Central memory CD4-positive, alpha-beta T cell (primary cell): ENCODE measurements at places on chromosomes 5 and 9.

- DNase-seq, result no peak
Measured at GRCh38 chr5:9094582-9094981, 451.3 kb downstream of the SEMA5A start.

DNA sequence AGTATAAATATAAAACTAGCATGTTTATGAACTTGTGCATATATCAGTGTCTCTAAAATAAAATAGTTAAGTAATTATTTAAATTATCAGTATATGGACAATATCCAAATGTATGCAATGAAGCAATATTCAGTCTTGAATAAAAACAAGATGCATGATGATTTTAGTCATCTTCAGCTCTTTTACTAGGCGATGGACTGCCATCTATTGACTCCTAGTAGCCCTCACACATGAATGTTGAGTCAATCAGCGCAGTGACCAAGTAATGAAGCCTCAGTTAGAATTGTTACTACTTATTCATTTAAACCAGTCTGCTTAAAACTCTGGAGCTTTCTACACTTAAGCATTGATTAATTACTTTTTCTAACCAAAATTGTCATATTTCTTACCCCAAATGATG is 92.9 kb upstream of the GRHPR start:
- DNase-seq, result no peak

DNA sequence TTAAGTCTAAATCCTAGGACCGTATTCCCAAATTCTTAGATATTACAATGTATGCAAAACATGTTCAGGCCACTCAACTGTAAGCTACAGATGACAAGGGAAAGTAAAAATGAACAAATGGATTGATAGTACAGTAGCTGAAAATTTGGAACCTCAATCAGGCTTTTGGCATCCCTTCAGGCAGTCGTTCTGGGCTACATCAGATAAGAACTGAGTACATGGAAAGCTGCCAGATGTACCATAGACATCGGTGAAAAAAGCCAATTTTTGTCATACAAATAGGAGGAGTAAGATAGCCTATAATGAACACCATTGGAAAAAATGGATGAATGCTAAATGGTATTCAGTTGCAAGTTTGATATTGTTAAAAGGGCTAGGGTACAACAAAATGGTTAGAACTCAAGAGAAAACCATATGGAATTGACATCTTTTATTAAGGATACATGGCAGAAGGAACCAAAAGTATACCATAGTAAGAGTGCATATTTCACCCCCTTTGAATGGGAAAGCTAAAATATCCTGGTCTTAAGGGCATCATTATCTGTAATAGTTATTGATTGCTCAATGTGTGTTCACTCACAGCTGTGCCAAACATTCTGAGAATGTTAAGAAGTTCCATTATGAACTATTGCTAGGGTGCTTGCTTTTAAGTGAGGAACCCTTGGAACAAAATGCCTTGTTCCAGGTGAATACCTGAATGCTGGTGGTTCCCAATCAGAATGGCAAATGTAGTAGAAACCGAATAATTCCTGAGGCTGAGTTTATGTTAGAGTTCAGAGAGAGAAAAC is 86.4 kb downstream of the NR3C1 start:
- DNase-seq, result no peak

DNA sequence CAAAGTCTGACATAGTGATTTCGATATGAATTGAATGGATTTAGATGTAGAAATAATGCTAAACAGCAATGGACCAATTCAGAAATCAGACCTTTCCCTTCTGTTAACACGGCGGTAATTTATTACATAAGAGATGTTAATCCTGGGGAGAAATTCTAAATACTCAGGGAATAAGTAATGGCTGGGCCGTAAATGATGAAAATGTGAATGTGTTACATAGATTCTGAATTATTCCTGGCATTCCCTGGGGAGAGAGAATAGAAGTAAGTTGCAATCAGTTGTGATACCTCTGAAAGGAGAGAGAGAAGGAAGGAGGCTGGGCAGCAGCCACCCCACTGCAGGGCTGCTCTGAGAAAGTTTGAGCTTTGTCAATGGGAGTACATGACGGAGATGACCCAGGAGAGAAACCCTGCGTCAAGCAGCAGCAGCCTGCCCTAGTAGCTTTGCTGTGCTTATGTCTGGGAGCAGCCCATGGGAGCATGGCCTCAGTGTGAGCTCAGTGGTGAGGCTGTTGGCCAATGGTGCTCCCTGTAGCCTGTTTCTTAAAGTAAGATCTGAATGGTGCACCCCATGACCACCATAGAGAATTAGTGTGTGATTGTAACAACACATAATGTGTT is 420.1 kb downstream of the MTRR start:
- DNase-seq, result no peak

DNA sequence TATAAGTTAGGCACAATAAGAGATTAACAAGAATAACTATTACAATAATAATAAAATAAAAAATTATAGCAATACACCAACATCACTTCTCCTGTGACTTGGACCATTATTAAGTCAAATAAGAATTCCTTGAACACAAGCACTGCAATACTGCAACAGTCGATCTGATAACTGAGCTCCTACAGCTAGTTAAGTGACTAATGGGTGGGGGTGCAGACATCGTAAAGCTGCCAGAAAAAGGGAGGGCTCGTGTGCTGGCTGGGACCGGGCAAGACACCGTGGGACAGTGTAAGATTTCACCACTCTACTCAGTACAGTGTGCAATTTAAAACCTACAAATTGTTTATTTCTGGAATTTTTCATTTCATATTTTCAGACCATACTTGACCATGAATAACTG is 78.8 kb downstream of the SNX24 start:
- DNase-seq, result no peak

DNA sequence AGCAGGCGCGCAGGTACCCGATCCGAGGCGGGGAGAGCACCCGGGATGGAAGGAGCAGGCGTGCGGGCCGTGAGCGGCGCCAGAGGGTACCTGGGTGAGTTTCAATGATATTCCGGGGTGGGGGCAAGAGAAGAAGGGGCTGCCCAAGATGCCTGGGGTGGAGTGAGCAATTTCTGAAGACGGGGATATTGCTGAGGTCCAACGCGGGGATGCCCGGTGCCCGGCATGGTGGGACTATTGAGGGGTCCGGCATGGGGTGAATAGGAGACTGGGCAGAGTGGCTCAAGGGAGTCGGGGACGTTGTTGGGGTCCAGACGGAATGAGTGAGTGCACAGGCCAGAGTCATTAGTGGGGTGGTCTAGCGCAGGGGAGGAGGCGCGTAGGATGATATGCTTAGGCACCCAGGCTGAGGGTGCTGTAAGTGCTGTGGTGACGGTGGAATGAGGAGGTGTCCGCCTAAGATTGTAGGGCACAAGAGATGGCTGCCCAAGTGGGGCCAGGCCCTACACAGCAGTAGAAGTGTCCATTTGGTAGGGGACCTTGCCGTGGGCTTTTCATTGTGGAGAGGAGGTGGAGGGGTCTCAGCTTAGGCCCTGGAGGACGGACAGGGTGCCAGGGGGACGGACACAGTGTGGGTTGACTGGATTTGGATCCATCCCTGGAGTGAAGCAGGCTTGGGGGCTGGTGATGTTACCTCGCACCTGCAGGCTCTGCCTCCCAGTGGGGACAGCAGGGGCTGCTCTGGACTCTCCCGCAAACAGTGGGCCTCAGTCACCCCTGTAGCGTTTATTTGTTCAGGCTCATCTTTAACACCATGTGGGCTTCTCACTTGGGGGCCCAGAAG is 719 bp downstream of the MIGA2 start:
- DNase-seq, result no peak

- no peak for DNase-seq
Measured at GRCh38 chr9:99353408-99353807, 131.3 kb downstream of the SEC61B start.

GRCh38 chr5:14595189-14595588 is 13.6 kb downstream of the OTULINL start:
- peak; percentile 37 for DNase-seq

DNA sequence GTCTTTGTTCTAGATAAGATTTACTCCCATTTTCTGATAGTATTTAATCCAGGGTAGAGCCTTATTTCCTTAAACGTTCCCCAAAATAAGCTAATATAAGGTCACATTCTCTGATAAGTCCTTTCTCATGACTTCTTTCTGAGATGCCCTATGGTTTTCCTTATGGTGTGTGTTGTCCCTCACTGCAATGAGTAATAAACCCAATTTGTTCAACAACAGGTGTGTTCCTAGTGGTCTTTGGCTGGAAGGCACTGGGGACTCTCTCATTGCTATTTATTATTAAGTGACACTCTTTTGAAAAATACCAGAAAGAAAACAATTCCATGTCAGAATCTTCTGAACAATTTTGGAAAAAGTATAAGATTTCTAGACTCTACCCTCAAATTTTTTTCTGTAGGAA is 256.5 kb upstream of the PPP1R2B start:
- no peak for DNase-seq

DNA sequence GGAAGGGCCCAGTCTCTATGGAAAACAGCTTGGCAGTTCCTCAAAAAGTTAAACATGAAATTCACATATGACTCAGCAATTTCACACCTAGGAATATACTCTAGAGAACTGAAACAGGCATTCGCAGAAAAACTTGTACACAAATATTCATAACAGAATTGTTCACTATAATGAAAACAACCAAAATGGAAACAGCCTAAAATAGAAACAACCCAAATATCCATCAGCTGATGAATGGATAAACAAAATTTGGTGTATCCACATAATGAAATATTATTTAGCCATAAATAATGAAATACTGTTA is 4.8 kb upstream of the GPR150 start:
- no peak for DNase-seq

GRCh38 chr5:80372780-80373179 is 35.1 kb upstream of the ZFYVE16 start:
- no peak for DNase-seq

GRCh38 chr5:165881259-165881658 is 2375.8 kb downstream of the MAT2B start:
- no peak for DNase-seq

DNA sequence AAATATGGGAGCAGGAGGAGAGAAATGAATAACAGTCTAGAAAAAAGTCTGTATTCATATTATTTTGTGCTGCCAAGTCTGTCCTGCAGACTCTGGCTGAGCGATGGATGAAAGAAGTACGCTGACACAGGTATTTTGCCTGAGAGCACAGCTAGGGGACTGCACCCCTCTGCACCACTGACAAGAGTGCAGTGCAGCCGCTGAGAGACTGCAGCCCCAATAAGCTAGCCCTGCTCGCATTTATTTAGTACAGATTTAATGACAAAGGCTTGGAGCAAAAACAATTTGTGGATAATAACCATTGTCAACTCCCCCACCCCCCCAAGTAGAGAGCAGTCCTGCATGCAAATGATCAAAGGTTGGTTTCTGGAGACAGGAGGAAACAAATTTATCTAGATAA is 13.3 kb upstream of the MRPS30 start:
- DNase-seq, result no peak

- DNase-seq, result no peak
Measured at GRCh38 chr5:142958944-142959682, 188.9 kb downstream of the ARHGAP26 start.

- DNase-seq, result no peak
Measured at GRCh38 chr9:37921546-37922300, 17.8 kb upstream of the SLC25A51 start.

DNA sequence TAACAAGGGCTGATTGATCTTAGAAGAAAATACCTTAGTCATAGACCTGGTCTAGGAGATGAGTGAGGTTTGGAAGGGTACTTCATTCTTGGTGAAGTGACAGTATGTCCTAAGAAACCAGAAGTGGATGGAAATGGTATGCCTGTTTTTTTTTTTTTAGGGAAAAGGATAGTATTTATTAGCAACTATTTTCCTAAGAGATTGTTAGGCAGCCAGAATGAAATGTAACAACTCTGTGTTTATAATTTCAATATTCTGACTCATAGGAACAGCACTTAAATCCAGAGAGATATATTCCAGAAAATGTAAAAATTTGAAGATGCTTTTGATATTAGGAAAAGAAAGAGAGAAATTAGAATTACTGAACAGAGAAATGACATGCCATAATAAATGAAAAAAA is 21.2 kb upstream of the ARL14EPL start:
- DNase-seq, result no peak

GRCh38 chr5:115372146-115372545 is 75.7 kb upstream of the CCDC112 start:
- no peak for DNase-seq

DNA sequence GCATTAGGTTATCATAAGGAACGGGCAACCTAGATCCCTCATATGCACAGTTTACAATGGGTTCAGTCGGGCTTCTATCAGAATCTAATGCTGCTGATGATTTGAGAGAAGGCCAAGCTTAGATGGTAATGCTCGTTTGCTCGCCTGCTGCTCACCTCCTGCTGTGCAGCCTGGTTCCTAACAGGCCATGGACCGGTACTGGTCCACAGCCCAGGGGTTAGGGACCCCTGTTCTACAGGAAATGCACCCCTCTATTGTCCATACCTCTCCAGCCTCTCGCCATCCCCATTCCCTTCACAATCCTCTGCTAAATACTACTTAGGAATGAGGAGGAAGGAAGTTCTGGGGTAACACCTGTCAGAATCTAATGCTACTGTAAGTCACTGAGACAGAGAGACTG is 75.1 kb downstream of the OXCT1 start:
- no peak for DNase-seq

DNA sequence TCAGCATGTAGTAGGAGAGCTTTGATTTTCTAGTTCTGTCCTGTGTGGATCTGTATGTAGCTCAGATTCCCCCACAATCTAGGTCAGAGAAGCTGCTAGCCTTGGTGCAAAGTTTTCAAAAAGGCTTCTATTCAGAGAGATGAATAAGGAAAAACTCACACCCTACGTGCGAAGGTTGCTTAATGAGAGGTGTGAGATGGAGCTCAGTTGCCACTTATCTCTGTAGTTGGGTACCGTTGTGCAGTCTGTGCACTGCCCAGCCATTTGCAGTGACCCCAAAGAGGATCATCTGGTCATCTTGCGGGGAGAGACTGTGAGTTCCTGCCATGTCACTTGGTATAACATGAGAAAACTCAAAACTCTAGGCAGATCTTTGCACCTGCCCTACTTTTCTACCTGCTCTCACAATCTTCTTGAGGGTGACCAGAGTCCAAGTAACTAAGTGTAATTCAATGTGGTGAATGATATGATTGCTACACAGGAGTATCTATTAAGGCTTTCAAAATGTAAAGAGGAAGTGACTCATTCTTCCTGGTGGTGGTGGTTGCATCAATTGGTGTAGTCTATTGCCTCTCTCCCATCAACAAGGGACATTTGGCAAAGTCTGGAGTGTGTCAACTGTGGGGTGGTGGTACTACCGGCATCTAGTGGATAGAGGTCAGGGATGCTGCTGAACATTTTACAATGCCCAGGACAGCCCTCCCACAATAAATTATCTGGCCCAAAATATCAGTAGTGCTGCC is 65.2 kb downstream of the TMC1 start:
- DNase-seq, result peak; percentile 27

GRCh38 chr9:80644044-80644443 is 1045.3 kb downstream of the TLE1 start:
- DNase-seq, result no peak

DNA sequence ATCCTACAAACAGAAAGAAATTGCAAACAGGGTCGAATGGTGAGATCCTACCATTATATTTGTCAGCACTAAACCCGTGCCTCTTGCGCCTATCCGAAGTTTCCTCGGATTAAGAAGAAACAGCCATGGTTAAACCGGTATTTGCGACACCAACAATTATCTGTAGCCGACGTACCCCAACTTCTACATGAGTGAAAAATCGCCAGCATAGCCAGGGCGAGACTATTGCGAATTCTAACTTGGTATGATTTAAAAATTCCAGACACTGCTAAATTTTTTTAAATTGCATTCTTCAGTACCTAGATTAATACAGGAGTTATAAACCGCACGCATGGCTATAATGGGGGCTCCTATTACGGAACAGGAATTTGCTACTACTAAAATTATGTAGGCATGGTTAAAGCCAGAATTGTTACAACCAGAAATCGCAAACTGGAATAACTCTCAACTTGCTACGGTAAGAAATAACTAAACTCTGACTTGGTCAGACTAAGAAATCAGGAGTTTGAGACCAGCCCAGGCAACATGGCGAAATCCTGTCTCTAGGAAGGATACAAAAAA is 25.3 kb upstream of the ANXA2R start:
- peak; percentile 36 for DNase-seq
